H9 (cell line): ENCODE measurements at places on chromosomes 5 and 9.

DNA sequence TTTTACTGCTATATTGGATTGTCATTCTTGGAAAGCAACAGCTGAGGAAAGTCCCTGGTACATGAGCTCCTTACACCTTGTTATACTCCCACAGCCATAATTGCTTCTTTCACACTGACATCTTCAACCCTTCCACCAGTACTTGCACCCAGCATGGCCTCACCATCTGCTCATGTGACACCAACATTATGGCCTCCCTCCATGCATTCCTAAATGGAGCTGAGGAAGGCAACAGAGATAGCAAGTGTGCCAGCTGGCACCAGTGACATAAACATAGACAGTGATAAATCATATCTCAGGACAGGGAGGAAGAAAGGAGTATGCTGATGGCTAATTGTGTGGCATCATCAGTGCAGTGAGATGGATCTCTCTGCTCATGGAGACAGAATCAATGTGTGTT, 119.5 kb downstream of the BAAT start:
- DNase-seq: no peak

DNA sequence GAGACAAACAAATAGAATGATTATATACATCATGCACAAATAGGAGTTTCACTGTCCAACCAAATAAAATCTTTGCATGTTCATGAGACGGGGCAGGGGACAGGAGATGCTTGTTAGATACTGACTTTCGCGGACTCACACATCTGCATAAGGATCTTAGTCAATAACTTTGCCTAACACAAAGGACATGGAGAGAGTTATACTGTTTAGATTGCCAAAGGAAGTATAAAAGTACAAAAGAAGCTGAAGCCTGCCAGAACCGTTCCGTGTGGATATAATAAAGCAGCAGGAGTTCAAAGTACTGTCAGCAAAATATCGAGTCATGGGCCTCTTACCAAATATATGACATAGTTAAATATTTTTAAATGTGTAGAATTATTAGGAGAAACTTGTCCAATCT, 1148.4 kb downstream of the EFNA5 start:
- DNase-seq: no peak

GRCh38 chr5:73625372-73625943, 538 bp upstream of the ARHGEF28 start:
- DNase-seq: no peak

- peak; percentile 26 for DNase-seq
These were observed 71.0 kb downstream of the WNK2 start for GRCh38 chr9:93254806-93255493.

DNA sequence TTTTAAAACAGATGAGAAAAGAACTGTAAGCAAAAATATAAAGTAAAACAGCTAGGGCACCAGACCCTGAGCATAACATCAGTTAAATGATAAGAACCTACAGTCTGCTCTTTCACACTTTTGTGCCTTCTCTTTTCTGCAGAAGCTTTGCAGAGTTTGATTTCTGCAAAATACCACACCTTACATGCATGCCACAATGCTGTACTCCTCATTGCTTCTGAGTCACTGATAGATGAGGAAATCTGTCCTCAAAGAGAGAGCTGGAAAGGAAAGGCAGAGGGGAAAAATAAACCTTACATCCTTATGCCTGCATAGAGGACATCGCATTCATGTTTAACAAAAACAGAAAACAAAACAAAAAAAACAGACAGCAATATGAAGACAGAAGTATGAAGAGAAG, 142.9 kb downstream of the ATPSCKMT start:
- no peak for DNase-seq

DNA sequence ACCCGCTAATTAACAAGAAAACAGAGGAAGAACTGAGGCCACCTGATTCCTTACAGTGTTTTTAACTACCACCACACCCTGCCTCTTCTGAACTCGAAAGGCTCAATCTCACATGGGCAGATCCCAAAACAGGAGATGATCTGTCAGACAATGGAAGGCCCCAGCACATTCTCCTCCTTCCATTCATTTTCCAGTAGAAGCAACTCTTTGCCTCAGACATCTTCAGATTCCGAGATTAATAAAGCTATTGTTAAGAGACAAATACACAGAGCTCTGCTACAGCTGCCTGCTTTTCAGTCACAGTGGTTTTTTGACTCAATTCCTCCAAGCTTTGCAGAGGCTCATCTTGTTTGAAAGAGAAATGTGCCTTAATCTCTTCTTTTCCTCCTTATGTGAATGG, 127.2 kb upstream of the ADAMTSL1 start:
- no peak for DNase-seq
